ENCODE measurements at places on chromosomes 11 and 22. TPM values are rescaled to one million over a fixed set of nuclear protein-coding genes. Genes with fewer than 3 reads are reported as not detected.
A peak's percentile ranks its signal among the peaks of the same experiment; 100 is the strongest.

The APOBEC3H gene
- not detected for total RNA-seq

- no peak for DNase-seq
Measured at GRCh38 chr11:113980785-113981184, 5.9 kb downstream of the HTR3A start.

DNA sequence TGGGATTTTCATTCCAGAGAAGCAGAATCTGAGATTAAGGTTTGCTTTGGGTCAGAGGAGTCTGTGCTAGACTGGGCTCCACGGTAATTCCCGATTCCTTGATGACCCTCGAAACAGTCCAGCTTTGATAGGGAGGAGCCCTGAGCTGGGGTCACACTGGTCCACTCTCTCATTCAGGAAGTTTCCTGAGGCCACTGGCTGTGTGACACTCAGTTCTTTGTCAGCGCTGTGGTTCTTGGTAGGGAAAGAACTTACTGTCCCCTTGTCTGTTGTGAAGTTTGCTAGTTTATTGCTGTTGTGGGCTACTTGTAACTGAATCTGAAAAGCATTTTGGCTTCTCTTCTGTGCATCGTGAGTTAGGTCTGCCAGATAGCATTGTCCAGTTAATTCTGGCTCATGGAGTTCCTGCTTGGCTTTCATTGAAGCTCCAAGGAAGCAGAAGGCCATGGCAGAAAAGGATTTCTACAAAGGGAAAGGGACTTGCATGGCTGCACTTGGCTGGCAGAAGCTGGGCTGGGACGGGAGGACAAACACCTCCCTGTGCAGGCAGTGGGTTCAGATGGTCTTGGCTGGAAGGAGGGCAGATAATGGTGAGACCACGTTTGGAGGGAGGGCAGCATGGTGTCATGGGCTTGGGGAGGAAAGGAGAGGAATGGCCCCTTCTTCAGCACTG, 23.3 kb downstream of the BCR start:
- no peak for DNase-seq

- no peak for DNase-seq
Measured at GRCh38 chr11:69073469-69073868, 24.7 kb downstream of the TPCN2 start.

GRCh38 chr11:113553235-113553634, 78.0 kb upstream of the DRD2 start:
- no peak for DNase-seq

DNA sequence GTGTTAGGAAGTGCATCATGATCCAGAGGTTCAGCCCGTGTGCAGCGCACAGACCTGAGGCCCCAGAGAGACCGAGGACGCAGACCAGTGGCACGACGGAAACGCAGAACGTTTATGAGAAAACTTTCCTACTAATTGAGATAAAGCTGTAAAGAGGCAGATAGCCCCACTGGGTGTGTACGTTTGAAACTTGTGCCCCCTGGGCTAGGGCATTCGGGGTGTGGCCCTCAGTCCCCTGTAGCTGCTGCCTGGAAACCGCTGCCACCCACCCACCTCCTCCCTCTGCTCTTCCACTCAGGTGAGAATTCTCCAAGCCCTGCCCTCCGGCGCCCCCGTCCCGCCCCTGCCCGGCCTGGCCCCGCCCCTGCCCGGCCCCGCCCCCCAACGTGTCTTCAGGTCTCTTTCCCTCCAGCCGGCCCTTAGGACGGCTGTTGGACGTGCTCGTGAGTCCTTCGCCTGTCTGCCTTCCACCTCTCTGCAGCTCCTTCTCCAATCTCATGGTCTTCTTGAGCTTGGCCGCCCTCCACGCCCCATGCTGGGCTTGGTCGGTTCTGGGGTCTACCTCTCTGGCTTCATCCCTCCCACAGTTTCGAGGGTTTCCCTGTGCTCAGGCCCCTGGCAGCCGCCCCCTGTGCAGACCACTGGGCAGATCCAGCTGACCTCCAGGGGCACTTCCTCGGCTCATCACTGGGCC, 12.1 kb downstream of the MAPK8IP2 start:
- no peak for DNase-seq

The OR56B1 gene
- total RNA-seq = not detected

- no peak for DNase-seq
Measured at GRCh38 chr11:77592727-77593126, 3.0 kb downstream of the AQP11 start.

- no peak for DNase-seq
Measured at GRCh38 chr22:49023879-49024774, 803.5 kb downstream of the BRD1 start.

GRCh38 chr11:112033902-112034301, 8.7 kb downstream of the DLAT start:
- DNase-seq = no peak

DNA sequence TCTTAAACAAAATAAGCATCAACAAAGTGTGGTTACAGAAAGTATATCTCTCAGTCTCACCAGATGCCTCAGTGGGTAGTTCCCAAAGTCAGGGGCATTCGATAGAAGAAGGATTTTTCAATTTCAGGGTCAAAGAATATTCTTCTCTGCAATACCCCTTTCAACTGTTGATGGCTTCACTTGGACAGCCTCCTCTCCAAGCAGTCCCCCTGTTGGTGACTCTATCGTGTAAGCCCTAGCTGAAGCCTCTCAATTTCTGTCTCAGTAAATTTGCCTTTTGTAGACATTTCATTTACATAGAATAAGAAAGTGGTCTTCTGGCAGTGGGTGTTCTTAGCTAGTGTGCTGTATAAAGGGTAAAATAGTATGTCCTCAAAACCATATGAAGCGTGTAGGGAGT, 11.3 kb upstream of the CCDC83 start:
- DNase-seq = no peak

DNA sequence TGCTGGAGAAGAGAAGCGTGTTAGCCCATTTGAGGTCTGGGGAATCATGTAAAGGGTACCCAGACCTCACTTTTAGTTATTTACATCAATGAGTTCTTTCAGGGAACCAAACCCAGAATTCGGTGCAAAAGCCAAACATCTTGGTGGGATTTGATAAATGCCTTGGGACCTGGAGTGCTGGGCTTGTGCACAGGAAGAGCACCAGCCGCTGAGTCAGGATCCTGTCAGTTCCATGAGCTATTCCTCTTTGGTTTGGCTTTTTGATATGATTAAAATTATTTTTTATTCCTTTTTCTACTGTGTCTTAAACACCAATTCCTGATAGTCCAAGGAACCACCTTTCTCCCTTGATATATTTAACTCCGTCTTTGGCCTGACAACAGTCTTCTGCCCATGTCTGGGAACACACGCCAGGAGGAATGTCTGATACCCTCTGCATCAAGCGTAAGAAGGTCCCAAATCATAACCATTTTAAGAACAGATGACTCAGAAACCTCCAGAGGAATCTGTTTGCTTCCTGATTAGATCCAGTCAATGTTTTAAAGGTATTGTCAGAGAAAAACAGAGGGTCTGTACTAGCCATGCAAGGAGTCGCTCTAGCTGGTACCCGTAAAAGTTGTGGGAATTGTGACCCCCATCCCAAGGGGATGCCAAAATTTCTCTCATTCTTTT, 65.2 kb downstream of the ALX4 start:
- DNase-seq = no peak

- no peak for DNase-seq
Measured at GRCh38 chr22:17647991-17648390, 9.4 kb downstream of the BCL2L13 start.

DNA sequence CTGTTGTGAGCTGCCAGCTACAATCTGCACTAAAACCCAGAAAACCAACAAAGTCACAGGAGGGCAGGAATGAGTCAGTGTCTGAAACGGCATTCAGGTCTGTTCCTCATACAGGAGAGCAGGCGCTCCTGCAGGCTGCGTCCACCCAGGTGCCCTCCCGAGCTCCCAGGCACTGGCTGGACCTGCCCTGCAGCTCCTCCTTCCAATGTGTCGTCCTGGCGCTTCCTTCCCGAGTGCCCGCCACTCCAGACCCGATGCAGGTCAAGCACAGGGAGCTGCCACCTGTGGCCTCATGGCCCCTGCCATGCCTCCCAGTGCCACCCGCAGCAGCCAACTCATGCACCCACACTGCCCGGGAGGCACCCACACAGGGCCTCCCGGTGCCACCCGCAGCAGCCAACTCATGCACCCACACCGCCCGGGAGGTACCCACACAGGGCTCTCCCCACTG, 12.0 kb downstream of the BRD1 start:
- DNase-seq = no peak

DNA sequence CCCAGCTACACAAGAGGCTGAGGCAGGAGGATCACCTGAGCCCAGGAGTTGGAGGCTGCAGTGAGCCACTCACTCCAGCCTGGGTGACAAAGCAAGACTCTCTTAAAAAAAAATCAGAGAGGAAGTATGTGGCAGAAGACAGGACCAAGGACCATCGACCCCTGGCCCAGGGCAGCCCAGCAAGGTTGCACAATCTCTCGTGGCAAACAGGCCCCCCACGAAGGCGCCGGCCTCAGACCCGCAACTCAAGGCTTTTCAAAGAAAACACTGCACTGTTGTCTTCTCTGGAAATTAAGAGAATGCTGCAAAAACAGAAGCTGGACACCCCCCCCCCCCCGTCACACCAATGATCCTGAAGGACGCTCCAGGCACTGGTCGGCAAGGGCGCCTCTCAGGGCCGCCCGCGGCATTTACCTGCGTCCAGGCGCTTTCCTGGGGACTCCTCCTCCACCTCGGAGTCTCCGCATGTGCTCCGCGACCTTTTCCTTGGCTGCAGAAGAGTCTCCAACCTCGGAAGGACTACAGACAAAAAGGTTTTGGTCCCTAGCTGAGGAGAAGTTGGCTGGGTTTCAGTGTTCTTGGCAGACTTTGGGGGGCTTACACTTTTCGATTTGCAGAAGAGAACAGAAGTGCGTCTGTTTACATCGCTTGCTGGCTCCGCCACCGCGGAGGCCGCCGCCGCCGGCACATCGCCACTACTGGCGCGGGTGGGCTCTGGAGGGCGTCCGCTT, 40.5 kb downstream of the BRD1 start:
- DNase-seq = no peak

GRCh38 chr22:30426388-30427353, 1.1 kb downstream of the MTFP1 start:
- peak; percentile 86 for DNase-seq

DNA sequence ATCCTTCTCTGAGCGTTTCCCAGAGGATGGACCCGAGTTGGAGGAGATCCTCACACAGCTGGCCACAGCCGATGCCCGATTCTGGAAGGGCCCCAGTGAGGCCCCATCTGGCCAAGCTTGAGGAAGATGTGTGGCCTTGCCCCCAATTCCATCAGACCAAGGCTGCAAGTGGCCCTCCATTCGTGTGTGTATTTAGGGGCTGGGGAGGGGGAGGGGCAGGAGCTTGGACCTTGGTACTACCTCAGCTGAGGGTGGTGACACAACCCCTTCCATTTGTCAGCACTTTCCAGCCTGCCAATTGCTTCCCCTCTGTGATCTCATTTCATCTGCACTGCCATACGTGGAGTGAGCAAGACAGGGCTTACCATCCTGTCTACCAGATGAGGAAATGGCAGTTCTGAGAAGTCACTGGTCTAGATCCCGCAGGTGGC, 1.3 kb upstream of the BBS1 start:
- DNase-seq = no peak

DNA sequence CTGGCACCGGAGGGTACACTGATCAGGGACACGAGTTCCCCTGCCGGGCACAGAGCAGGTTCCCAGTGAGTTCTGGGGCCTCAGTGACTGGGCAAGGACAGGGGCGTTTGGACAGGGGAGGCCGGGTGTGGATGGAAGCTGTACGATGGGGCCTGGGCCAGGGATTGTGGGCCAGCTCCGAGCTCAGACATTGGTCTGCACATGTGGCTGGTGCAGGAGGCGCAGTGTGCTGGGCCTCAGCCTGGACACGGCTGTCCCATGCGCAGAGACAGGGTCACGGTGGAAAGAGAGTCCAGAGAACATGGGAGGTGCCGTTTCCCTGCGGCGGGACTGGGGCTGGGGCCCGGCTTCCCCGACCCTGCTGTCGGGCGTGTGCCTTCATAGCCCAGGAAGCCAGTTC, 60.7 kb downstream of the CDKN1C start:
- DNase-seq = peak; percentile 75

The DCDC1 gene
- total RNA-seq = 0.24 TPM

The DRICH1 gene
- total RNA-seq = not detected

The MRGPRX4 gene
- not detected for total RNA-seq

The HSPB2 gene
- total RNA-seq = 13.0 TPM

DNA sequence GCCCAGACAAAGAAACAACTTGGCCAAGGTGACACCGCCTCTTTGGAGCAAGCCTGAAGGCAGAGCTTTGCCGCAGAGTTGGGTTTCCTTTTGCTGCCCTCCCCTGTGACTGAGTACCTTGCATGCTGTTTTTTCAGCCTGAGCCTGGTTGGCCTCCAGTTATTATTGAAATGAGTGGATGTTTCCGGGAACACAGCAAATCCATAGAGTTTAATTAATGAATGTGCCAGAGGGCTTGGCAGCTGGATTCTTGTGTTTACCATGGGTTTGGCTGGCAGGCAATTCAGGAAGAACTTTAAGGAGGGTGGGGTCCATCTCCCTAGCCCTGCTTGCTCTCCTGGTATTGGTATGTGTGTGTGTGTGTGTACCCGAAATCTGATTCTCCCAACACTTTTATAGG, 65.6 kb upstream of the CRYBB3 start:
- DNase-seq = no peak

DNA sequence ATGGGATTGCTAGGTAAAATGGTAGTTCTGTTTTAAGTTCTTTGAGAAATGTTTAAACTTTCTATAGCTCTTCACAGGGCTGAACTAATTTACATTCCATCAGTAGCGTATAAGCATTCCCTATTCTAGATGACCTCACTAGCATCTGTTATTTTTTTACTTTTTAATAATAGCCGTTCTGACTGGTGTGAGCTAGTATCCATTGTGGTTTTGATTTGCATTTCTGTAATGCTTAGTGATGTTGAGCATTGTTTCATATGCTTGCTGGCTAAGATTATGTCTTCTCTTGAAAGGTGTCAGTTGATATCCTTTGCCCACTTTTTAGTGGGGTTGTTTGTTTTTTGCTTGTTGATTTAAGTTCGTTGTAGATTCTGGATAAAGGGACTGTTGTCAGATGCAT, 35.9 kb downstream of the MMP27 start:
- no peak for DNase-seq

DNA sequence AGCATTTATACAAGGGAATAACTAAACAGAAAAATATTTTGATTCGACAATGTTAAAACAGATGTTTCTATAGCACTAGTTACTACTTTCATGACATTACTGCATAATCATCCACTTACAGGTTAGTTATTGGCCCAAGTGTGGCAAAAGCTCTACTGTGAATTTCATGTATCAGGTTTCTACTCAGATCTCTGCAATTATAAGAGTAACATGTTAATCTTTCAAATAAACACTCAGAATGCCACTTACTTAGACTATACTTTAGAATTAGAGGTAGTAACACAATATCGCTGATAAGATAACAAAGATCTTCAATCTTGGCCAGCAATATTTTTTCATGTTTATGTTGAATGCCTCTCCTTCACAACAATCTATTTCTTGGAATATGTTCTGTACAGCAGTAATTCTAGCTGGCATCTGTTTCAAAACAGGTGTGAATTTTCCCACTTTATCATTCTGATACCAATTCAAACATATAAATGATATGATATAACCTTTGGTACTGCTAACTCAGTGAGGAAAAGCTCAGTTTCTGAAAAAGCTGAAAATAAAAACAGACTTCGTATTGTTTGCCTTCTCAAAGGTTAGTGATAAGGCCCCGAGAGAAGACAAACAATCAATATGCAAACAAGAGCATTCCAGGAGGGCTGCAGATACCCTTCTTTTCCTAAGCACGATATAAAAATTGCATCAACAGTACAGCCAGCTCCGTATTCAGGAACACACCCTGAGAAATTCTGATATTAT, 11.0 kb upstream of the CCDC34 start:
- no peak for DNase-seq

- no peak for DNase-seq
Measured at GRCh38 chr22:19290400-19291217, 910 bp downstream of the CLTCL1 start.

Measured in right atrium auricular region (tissue), 2 donors.